ENCODE measurements at places on chromosomes 2 and 18.
A peak's percentile ranks its signal among the peaks of the same experiment; 100 is the strongest.

GRCh38 chr18:76615065-76615733 lies 120.2 kb upstream of the ZNF516 start:
- DNase-seq, result no peak

DNA sequence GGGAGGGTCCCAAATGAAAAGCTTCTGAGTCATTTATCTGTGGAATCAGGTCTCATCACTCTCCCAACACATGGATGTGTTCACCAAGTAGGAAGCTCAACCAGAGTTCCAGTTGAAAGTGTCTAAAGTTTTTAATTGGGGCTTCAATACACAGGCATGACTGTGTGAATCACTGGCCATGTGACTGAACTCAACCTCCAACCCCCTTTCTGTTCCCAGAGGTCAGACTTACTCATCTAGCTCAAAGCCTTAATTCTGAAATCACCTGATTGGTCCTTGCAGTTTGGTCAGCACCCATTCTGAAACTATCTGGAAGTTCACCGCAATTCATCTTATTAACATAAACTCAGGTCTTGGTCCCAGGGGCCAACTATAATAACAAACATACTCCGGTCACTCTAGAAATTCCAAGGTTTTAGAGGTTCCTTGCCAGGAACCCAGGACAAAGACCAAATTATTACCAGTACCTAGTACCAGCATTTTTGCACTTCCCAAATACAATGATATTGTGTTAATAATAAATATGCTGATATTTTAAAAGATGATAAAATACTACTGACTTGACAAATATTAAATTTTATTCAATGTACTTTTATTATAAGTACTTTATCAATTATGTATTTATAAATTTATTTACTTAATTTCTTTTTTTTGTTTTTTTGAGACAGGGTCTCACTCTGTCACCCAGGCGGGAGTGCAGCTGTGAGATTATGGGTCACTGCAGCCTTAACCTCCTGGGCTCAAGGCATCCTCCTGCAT lies 10.7 kb upstream of the RBM45 start:
- no peak for DNase-seq

DNA sequence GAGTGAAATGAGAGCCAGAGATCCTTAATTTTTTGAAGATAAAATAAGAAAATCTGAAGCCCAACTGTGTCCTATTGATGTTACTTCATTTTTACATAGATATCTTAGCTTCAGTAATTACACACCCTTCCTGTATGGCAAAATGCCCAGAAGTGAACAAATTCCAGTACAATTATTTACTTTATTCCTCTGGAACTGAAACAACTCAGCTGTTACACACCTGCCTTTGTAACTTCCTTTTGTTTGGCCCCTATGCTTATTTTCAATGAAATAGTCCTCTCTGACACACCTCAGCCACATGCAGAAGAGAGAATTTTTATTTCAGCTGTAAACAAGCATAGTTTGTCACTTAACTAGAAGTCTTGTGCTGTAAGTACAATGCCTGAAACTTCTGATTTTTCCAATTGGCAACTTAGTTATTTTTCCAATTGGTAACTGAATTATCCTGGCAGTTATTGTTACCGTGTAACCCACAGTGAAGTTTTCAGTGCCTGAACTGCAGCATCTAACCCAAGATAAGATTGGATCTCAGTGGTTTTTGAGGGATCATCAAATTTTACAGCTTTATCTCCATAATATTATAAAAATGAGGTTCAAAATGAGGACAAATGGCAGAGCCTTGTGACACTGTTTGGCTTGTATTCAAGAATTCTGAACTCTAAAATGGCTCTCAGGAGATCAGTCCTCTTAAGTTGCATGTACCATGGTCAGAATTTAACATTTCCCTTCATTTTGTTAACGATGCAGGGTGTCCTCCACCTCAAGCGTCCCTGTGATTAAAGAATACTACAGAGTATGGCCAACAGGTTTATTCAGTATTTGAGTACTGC lies 82.6 kb downstream of the PKP4 start:
- peak; percentile 74 for DNase-seq

DNA sequence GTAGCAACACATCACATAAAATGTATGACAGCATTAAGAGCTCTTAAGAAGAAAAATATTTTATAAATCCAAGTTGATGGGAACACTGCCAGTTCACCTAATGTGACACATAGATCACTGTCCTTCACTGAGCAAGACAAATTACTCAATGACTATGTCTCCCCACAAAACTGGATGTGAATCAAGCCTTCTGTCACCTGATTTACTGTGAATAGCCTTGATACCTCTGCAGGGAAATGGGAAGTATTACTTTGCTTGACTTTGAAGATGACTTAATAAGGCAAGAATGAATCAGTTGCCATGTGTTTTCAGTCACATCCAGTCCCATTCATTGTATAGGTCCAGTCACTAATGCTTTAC lies 94.6 kb downstream of the NYAP2 start:
- no peak for DNase-seq

DNA sequence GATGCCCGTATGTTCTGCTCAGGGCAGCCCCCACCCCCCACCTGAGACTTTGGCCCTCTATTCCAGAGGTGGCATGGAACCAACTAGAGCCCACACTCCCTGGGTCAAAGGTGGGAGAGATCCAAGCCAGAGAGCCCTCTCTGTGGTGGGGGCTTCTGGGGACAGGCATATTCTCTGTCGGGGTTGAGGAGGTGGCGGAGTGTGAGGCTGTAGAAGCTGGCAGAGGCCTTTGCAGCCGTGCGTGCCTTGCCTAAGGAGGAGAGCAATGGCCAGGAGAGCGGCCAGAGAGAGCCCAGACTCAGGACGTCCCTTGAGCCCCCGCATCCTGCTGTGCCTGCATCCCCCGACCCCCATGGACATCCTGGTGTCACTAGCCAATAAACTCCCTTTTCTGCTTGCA lies 79.2 kb upstream of the HPCAL1 start:
- DNase-seq, result no peak

GRCh38 chr2:14826518-14826917 lies 194.0 kb downstream of the LRATD1 start:
- DNase-seq, result no peak

- DNase-seq, result no peak
Observed at GRCh38 chr2:42050703-42051542, 3.1 kb downstream of the PKDCC start.

GRCh38 chr2:15049096-15049993 lies 416.8 kb downstream of the LRATD1 start:
- no peak for DNase-seq

DNA sequence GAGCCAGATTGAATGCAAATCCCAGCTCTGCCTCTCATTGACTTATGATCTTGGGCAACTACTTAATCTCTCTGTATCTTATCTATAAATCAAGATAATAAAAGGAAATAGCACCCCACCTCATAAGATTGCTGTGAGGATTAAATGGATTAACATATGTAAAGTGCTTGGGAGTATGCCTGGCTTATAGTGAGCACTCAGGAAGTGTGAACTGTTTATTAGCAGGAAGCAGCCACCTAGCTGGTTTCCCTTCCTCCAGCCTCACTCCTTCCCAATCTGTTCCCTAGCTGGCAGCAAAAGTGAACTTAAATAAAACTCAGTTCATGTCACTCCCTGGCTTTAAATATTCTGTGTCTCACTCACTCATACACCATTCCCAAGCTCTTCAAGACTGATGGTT lies 526.6 kb upstream of the PKDCC start:
- DNase-seq, result no peak

GRCh38 chr2:183123959-183124221 lies 353 bp upstream of the NUP35 start:
- peak; percentile 8 for DNase-seq

DNA sequence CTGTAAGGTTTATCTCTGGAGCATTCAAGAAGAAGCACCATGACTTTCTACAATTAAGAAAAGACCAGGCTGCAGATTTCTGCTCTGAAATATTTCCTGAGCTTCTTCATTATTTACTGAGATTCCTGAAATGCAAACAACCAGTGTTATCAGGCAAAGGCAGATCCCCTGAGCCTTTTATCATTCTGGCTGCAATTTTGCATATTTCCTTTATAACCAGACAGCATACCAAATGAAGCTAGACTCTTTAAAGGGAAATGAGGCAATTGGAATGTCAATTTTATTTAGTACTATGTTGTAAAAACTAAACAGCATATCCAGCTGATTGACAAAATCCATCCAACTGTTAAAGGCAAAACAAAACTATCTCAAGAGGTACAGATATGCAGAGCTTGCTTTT lies 372.5 kb downstream of the RIT2 start:
- no peak for DNase-seq

- DNase-seq, result no peak
Observed at GRCh38 chr2:143530758-143531157, 401.5 kb downstream of the ARHGAP15 start.

GRCh38 chr18:26487437-26487836 lies 60.9 kb downstream of the KCTD1 start:
- no peak for DNase-seq

DNA sequence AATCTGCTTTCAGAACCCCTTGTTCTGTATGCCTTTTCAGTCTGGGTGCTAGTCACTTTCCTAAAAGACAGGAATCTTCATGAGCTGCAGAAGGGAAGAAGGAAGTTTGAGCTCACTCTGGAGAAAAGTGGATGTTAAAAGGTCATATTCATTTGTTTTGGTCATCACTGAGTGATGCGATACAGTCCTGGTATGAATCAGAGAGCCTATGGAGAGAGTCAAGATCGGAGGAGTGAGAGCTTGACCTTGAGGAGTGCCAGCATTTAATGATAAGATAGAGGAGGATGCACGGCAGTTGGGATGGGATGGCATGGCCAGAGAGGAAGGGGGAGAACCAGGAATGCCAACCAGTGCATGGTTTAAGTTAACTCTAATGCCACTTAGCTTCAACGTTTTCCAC lies 19.6 kb downstream of the USP39 start:
- no peak for DNase-seq

DNA sequence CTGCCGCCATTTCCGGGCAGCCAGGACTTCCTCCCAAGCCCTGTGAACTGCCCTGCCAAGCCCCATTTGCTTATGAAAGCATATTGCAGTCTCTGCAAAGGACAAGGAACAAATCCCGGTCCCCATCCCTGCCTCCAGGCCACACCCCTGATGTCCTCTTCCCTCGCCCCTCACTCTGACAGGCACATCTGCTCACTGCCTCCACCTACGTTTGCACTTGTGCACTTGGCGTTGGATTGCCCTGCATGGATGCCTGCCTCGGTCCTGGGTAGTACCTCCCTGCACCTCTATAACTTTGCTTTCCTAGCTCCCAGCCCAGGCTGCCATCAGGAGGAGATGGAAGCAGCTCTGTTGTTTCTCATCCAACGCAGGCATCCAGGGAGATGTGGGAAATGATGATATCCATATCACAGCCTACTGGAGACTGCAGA lies 19.6 kb upstream of the RPL31 start:
- DNase-seq, result no peak

DNA sequence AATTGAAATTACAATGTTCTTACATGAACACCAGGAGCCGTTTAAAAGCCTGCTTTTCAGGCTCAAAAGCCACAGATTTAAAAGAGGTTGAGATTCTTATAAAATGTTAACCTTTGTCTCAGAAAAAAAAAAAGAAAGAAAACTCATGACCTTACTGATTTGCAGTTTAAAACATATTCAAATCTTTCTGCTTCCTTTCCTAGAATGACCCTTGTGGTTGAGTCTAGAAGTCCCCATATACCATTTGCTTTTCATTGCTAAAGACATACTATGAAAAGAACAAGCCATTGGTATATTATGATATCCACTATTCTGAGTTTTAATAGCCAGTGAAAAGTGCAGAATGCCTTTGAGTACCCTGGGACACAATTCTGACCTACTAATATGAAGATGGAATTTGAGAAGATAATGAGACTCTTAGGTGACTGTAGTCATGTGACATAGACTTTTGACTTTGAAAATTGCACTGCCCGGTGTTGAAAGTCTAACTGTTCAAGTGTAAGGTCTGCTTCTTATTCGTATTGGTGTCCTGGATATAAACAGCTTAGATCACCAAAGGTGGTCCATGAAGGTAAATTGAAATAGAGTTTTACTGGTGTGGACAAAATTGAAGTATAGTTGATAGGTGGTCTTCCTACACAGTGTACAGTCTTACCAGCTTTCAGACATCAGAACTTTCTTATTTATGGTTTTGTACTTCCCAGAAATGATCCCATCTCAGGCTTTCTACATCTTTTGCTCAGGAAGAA lies 117.0 kb downstream of the DOCK10 start:
- no peak for DNase-seq

- DNase-seq, result no peak
Observed at GRCh38 chr2:88416016-88416663, 36.4 kb downstream of the FOXI3 start.

DNA sequence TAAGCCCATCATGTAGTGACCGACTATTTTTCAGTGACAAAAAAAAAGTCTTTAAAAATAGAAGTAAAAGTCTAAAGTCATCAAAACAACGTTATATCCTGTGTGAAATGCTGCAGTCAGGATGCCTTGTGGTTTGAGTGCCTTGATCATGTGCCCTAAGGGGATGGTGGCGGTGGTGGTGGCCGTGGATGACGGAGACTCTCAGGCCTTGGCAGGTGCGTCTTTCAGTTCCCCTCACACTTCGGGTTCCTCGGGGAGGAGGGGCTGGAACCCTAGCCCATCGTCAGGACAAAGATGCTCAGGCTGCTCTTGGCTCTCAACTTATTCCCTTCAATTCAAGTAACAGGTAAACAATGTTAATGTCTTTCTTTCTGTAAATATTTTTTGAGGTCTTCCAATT lies at the start of gene CD28:
CD28 (plus strand) TSS at position 237 of the 400 bp plus-strand sequence; CDS start at position 295, 58 bp downstream.
- DNase-seq, result no peak

DNA sequence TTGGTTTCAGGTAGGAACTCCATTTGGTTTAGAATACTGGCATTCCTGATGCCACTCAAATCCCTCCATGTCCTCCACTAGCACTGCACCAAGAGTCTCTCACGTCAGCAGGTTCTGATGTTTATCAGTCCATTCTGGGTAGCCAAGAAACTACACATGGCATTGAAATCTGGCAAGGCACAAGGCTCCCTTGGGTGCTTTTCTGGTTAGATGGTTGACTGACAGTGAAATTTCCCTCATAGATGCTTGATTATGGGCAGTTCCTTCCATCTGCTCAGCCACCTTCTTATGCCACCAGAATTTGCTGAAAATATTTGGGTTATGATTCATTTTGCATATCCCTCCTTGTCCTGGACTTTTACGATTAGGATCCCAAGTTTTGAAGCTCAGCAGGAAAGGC lies 32.6 kb downstream of the EDAR start:
- no peak for DNase-seq

- DNase-seq, result no peak
Observed at GRCh38 chr2:46379213-46380037, 82.2 kb downstream of the EPAS1 start.

DNA sequence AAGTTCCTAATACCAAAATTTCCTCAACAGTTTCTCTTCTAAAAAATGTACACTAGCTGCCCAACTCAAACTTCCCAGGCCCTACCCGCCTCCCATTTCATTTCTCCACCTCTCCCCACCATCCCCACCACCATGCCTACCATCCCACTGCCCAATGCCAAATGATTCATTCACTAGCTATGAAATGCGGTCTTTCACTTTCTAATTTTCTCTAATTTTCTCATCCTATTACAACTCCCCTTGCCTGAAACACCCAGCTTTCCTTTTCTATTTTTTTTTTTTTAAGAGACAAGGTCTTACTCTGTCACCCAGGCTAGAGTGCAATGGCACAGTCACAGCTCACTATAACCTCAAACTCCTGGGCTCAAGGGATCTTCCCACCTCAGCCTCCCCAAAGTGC lies 38.4 kb downstream of the KIDINS220 start:
- DNase-seq, result no peak

- DNase-seq, result no peak
Observed at GRCh38 chr2:63866009-63866709, 24.5 kb downstream of the UGP2 start.

GRCh38 chr2:25378731-25379490 lies 37.2 kb upstream of the DNMT3A start:
- no peak for DNase-seq

GRCh38 chr2:127255721-127256120 lies 35.6 kb upstream of the CYP27C1 start:
- DNase-seq, result no peak

Measured in Panc1 (cell line).